ENCODE measurements at places on chromosomes 2 and 18.

DNA sequence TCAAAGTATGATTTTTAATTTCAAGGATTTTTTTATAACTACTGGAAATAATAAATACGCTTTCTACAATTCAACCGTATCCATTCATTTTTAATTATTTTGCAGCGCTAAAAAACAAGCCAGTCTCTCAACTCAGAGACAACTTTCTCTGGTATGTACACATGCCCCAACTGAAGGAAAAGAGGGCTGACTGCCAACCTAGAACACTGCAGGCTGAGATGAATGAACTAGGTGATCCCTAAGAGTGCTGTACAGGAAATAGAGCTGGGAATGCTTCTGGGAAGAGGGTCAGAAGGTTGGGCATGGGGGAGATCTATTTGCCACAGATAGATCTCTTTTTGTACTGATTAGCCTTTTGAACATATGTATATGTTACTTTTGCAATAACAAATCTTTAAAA is 460.1 kb downstream of the NR4A2 start:
- DNase-seq = no peak

- no peak for DNase-seq
Measured at GRCh38 chr2:75100011-75100800, 99.1 kb downstream of the TACR1 start.

DNA sequence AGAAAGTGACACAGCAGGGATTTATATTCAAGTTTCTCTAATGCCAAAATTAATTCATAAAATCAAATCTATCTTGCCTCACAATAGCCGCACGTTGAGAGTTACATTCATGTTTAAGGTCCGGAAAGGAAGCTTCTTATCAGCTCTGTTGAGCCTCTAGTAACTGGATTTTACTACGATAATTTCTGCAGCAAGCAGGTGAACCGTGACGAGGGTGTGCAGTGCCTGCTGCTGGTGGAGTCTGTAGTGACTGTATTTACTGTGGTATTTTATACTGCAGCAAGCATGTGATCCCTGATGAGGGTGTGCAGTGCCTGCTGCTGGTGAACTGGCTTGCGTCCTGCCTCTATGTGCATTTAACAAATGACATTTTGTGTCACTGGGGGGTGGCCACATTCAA is 120.0 kb downstream of the SNTG2 start:
- DNase-seq = no peak

DNA sequence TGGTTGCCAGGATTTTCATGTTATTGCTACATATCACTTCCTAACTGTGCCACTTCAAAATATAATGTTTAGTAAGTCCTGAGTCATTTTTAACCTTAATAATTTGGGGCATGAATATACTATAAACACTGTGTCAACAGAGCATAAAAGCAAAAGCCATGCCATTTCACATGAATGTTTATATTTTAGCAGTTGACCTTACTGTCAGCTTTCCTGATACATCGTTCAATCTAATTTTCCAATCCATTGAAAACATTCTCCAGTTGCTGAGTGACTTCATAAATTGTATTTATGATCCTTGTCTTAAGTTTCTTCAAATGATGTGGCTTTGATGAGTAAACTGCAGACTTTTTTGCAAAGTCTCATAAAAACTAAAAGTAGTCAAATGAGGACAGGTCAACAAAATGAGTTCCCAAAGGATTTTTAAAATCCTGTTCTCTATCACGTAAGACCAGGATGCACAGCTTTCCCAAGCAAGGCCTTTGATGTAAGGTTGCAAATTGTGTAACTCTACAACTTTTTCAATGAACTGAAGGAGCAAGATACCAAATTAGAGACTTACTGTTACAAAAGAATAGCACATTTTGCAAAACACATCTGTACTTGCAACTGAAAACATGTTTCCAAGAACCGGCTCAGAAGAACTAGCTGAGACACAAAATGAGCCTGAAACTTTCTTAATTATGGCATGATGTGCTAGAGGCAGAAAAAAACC is 117.7 kb downstream of the SATB2 start:
- DNase-seq = no peak

- no peak for DNase-seq
Measured at GRCh38 chr2:7566382-7566881, 649.2 kb downstream of the RNF144A start.

DNA sequence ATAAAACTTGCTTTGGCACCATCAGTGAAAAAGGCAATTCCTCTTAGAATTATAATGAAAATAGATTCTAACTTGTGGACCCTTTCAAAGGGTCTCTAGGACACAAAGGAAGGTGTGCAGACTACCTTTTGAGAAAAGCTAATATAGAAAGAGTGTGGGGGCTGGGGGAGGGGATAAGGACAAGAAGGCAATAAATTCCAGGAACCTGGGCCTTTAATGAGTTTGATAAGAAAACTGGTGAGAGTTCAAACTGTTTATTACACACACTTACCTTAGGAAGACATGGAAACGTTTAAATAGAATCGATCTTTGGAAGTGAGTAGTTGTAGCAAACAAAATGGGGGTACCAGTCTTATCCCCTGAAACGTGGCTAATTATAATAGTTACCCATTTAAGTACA is 39.6 kb upstream of the PGAP1 start:
- no peak for DNase-seq

GRCh38 chr18:77658751-77659448 is 409.3 kb downstream of the GALR1 start:
- no peak for DNase-seq

DNA sequence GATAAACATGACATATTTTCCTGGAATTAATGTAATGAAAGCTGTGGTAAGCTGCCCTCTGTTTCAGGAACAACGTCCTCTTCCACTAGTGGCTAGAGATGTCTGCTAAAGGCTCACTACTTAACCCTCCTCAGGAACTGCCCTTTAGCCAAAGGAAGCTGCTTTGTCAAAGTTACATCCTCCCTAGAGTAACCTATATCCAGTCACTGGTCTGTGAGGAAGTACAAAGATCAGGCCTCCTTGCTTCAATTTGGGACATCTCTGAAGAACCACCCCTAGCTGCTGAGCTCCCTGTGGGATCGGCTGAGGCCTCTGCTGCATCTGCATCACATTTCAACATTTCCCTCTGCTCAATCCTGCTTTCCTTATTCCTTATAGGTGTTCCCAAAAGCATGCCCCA is 107.8 kb downstream of the PRELID3A start:
- no peak for DNase-seq

DNA sequence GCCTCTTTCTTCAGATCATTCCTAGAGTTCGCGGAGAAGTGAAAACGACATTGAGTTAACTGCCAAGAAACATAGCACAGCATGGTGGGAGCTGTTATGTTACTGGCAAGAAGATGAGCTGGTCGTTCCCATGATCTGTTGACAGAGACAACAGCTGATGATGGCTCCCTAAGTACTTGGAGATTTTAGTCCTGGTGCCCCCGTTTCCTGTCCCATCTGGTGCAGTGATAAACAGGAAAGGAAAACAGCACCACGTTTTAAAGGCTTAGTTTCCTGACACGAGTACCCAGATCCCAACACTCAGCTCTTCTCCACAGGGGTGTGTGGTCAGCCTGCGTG is 56.4 kb upstream of the KCNG2 start:
- no peak for DNase-seq

DNA sequence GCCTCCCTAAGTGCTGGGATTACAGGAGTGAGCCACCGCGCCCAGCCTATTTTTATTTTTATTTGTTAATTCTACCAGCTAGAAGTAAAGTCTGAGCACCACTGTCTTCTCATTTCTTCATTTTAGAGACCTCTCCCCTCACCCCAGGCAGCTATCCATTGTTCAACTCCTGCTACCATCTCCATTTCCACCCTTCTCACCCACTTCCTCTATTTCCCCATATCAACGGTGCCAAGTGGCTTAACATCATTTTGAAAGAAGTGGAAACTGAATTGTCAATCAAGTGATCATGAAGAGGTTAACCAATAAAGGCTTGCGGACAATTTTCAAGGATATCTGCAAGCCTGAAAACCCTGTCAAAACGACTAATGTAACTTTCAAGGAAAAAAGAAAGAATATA is 323.1 kb downstream of the NBAS start:
- no peak for DNase-seq

Data from central memory CD4-positive, alpha-beta T cell (primary cell).